H4 (cell line): ENCODE measurements at places on chromosomes 12 and 14. TPM values are rescaled to one million over a fixed set of nuclear protein-coding genes. Genes with fewer than 3 reads are reported as not detected.

GPX2 gene
- not detected in 2 replicates for total RNA-seq

DNA sequence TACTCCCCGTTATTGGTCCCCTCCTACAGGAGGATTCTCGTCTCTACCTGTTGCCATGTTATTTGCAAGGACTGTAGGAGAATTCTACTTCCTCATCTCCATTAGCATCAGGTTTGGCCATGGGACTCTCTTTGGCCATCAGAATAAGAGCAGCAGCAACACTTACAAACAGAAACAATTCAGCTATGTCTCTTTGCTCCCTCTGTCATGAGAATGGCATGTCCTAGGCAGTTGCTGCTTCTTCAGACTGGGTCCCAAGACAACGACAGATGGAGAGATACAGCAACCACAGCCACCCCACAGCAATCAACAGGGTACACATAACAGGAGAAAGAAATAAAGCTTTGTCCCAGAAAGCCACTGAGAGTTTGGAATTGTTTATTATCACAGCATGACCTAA, 19.7 kb downstream of the SLC41A2 start:
- DNase-seq: peak; percentile 27

HIGD1C gene
- total RNA-seq: not detected in 2 replicates

- DNase-seq: no peak
These were observed 32.6 kb downstream of the ETNK1 start for GRCh38 chr12:22657538-22657937.

DNA sequence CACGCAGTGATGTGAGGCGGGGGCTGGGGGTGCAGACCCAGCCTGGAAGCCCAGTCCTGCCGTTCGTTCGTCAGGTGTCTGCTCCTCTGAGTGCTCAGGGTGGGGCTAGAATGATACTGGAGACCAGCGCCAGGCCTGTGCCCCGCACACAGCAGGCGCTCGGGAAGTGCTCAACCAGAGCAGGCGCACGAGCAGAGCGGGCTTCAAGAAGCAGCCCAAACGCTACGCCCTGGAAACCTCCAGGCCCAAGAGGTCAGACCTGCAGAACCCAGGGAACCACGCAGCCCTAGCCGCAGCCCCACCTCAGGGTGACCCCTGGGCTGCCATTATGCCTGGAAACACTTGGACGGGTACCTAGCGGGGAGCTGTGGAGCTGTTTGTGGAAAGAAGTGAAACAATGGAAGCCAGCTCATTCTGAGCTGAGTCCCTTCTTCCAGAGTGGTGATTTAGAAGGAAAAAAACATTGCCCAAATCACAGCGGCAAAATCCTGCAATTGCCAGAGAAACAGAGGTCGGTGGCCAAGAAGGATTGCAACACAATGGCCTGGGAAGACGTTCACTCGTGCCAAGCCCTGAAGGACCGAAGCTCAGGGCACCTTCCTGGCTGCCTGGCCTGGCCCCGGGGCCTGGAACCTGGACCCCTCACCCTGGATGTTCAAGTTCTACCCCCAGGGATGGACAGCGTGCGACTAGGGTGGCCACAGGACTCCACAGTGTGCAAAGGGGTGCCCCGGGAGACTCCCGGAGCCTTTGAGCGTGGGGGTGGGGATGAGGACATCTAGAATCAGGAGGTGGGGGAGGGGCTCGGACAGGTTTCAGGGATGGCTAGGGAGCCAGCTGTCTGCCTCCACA, 40.4 kb upstream of the DIO3 start:
- DNase-seq: no peak
